Stimulated activated CD8-positive, alpha-beta memory T cell treated with anti-CD3 and anti-CD28 coated beads, Interleukin-4, amount 100 ng/mL, for 1 hour (primary cell): ENCODE measurements at places on chromosomes 3 and 15.

- no peak for DNase-seq
Measured at GRCh38 chr3:42732196-42732828, 29.7 kb upstream of the HHATL start.

DNA sequence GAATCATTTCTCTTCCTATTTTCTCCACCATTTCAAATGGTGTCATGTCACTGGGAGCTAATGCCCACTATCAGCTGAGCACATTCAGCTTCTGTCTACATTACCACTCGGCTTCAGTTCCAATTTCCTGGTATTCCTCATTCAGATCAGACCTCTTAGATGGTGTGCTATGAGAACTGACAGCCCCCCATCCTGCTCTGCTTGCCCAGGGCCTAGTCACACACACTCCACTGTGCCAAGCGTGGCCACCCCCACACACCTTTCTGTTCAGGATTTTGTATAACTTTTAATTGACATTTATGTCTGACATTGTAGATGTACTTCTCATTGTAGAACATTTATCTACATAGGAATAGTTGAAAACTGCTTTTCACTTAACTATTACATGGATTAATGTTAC lies 146.8 kb downstream of the CDIN1 start:
- DNase-seq: no peak

GRCh38 chr15:67836134-67836455 lies 3.8 kb downstream of the RNU6-1 start:
- no peak for DNase-seq

DNA sequence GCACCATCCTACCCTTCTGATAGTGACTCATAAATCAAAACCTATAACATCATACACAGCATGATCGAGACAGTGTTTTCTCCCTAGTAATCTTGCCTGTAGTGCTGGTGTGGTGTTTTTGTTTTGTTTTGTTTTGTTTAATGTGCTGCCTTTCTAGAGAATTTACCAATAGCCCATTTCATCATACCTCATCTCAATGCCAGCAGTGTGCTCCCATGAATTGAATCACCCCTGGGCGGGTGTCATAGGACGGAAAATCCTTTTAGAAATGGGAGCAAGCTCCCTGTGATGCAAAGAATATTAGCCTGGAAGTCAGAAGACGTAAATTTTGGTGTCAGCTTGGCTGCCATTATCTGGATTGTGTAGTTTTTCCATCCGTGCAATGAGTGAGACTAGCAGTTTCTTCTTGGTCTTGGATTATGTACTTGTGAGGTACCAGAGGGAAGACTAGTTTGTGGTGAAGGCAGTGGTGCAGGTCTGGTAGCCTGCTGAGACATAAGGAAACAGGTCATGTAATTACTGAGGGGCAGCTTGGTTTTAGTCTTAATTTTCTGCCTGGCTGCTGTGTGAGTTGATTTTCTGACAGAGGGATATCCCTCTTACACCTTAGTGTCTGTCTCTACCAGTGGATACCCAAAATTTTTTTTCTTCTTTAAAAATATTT lies 29.9 kb downstream of the IGSF10 start:
- DNase-seq: no peak

DNA sequence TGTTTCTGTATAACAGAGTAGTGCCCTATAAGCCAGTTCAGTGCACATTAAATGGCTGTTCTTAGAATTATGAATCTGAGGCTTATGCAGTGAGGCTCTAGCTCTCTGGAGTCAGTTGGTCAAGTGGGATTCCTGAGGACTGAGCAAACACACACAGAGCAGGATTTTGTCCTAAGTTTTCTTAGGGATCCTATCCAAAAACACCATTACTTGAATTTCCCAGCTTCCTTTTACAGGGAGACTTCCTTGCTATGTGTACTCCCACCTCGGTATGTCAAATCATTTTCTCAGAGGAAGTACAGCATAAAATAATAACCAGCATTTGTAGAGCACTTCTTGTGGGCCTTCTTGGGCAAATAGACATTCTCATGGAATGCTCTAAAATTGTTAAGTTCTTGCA lies 63.1 kb upstream of the GOLGA6B start:
- DNase-seq: no peak

DNA sequence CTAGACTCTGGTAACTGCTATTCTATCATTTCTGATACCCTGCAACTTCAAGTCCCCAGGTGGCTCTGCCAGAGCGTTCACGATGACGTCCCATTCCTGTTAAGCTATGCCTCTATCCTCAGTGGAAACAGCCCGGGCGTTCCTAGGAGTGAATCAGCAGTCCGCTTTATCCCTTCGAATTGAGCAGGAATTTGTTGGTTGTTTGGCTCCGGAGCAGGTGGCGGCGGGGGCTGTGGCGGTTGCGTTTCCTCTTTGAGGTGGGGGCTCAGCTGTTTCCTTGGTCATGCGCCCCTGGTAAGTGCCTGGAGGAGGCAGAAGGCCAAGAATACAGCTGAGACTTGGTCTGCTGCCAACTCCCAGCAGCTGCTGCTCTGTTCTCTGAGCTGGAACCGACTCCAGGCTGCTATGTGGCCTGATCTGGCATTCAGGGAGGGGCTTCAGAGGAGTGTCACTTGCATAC lies 25.2 kb downstream of the ARPP21 start:
- DNase-seq: no peak

- no peak for DNase-seq
Measured at GRCh38 chr3:87448558-87448957, 172.2 kb upstream of the POU1F1 start.

DNA sequence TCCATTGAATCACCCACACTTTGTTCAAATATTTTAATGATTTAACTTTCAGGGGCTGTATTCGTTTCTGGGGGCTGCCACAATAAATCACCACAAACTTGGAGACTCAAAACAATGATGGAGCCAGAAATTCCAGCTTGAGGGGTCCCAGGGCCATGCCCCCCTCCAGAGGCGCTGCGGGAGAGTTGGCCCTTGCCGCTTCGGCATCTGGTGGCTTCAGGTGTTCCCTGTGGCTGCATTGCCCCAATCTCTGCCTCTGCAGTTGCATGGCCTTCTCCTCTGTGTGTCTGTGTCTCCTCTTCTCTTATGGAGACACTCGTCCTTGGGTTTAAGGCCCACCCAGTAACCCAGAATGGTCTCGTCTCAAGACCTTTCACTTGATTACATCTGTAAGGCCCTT lies 144.7 kb downstream of the CHSY1 start:
- DNase-seq: no peak

- no peak for DNase-seq
Measured at GRCh38 chr3:169323578-169324451, 339.7 kb downstream of the MECOM start.

DNA sequence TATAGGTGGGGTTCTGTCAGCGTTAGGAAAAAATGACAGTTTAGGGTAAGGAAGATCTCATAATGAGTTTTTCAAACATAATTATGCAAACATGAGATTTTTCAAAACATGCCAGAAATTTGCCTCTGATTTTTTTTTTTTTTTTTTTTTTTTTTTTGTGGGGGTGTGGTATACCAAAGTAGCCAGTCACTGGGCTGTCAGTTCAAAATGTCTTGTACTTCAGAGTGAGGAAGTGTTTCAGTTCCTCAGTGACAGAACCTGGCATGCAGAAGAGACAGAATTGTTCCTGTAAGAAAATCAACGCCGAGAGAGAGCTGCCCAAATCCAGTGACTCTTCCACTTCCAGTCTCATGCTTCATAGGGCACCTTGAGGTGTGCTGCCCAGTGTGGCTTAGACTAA lies 9.7 kb downstream of the NCBP2 start:
- no peak for DNase-seq

DNA sequence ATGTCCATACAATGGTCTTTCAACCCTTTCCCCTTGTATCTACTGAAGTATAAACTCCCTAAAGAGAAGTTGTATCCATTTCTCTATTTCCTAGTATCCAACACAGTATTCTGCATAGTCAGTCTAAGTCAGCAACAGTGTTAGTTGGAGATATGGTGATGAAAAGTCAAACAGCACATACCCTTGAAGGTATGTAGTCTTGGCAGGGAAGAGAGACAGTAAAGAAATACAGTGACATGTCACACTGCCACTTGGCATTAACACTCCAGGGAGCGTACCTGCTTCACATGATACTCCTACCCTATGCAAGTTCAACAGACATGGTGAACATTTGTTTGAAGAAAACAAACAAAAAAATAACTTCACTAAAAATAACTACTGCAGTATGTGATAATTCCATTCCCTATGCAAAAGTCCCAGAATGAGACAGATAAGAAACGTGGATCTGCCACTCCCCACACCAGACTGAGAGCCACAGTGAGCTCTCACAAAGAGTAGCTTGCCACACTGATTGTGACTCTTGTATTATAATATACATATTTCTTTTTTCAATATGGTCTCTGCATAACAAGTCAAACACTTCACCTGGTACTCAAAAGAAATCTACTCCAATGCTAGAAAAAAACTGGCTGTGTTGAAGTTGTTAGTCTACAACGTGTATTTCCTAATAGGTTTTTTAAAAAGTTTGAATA lies 5.9 kb downstream of the PDCD10 start:
- DNase-seq: no peak

- DNase-seq: no peak
Measured at GRCh38 chr15:73328149-73328820, 40.5 kb downstream of the HCN4 start.

- no peak for DNase-seq
Measured at GRCh38 chr3:9916734-9917680, at the start of gene IL17RC. TSS of gene IL17RC (plus strand) at chr3:9917098. CDS start at chr3:9917316, 218 bp downstream.

DNA sequence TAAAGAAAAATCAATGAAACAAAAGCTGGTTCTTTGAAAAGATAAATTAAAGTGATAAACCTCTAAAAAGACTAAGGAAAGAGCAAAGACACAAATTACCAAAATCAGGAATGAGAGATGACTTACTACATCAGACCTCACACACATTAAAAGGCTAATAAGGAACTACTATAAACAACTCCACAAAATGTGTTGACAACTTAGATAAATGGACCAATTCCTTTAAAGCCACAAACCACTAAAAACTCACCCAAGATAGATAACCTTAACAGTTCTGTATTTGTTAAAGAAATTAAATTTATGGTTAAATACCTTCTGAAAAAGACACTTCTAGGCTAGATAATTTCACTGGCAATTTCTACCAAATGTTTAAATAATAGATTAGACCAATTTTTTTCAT lies 170.4 kb downstream of the SMAD6 start:
- no peak for DNase-seq

- no peak for DNase-seq
Measured at GRCh38 chr3:125602752-125603649, 7.7 kb upstream of the OSBPL11 start.
